ENCODE measurements at places on chromosomes 5 and 9.

DNA sequence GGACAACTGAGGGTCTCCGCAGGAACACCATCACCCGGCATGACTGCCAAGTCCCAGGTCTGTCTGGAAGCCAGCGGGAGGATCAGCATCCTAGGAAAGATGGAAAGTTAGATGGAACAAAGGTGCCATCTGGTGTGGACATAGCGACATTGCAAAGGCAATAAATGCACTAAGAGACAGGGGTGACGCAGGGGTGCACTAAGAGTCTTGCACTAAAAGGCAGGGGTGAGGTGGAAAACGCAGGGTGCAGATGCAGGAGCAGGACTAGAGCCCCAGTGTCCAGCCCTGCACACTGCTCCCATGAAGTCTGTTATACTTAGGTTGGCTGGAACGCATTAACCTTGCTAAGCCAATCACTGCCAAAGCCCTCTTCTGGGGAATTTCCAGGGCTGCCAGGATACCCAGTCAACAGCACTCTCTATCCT lies 15.5 kb downstream of the ATOX1 start:
- peak; percentile 47 for DNase-seq

DNA sequence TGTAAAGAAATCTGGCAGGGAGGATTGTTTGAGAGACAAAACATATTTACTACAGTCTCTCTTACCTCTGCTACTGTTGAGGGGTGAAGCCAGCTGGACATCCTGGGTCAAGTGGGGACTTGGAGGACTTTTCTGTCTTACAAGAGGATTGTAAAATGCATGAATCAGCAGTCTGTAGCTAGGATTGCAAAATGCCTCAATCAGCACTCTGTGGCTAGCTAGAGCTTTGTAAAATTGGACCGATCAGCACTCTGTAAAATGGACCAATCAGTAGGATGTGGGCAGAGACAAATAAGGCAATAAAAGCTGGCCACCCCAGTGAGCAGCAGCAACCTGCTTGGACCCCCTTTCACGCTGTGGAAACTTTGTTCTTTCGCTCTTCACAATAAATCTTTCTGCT lies 995.8 kb upstream of the CDH6 start:
- no peak for DNase-seq

- DNase-seq: no peak
Observed at GRCh38 chr5:59190746-59191145, 607.9 kb downstream of the RAB3C start.

- no peak for DNase-seq
Observed at GRCh38 chr9:720239-720881, 121.1 kb upstream of the DMRT1 start.

DNA sequence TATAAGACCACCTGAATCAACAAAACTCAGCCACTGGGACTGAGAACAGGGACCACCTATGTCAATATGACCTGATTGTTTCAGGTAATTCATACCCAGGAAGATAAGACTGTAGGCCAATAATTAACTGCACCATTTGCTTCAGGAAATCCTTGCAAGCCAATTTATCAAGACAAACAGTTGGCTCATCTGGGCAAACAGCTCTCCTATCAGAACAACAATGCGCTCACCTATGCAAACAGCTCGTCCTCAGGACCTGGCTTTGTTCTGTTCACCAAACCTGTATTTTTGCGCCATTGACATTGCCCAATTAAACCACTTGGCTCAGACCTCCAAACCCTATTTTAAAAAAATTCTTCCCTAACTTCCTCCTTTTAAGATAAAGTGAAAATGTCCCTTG lies 92.3 kb upstream of the MARCHF11 start:
- no peak for DNase-seq
